ENCODE measurements at places on chromosomes 13 and 19.
A peak's percentile ranks its signal among the peaks of the same experiment; 100 is the strongest.

DNA sequence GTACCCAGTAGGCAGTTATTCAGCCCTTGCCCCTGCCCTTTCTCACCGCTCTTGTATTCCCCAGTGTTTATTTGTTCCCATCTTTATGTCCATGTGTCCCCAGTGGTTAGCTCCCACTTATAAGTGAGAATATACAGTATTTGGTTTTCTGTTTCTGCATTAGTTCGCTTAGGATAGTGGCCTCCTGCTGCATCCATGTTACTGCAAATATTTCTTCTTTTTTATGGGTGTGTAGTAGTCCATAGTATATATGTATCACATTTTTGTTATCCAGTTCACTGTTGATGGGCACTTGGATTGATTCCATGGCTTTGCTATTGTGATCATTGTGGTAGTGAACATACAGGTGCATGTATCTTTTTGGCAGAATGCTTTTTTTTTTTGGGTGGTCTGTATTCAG is 32.7 kb downstream of the URI1 start:
- no peak for DNase-seq

GRCh38 chr19:57841122-57841763 is 8.4 kb upstream of the ZNF587 start:
- DNase-seq, result no peak

GRCh38 chr13:35687336-35687735 is 210.8 kb upstream of the MAB21L1 start:
- no peak for DNase-seq

DNA sequence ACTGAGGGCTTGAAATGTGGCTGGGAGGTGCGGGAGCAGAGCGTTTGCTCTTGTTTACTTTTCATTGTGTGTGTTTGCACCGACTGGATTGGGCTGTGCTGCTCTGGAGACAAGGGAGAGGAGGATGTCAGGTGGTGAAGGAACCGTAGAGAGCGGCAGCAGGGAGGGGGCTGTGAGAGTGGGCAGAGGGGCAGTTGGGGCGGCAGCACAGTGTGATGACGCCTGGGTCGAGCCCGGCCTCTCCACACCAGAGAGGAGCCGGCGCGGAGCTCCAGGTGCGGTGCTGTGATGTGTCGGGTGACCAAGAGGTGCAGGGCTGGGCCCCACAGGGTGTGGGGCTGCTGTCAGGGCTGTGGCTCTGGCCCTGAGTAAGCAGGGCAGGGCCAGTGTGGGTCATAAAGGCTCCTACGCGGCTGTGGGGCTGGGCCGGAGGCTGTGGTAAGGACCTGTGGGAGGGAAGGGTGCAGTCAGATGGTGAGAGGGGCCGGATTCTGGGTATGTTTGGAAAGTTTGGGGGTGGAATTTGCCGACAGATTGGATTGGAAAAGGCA is 10.5 kb downstream of the NAXD start:
- DNase-seq, result no peak

DNA sequence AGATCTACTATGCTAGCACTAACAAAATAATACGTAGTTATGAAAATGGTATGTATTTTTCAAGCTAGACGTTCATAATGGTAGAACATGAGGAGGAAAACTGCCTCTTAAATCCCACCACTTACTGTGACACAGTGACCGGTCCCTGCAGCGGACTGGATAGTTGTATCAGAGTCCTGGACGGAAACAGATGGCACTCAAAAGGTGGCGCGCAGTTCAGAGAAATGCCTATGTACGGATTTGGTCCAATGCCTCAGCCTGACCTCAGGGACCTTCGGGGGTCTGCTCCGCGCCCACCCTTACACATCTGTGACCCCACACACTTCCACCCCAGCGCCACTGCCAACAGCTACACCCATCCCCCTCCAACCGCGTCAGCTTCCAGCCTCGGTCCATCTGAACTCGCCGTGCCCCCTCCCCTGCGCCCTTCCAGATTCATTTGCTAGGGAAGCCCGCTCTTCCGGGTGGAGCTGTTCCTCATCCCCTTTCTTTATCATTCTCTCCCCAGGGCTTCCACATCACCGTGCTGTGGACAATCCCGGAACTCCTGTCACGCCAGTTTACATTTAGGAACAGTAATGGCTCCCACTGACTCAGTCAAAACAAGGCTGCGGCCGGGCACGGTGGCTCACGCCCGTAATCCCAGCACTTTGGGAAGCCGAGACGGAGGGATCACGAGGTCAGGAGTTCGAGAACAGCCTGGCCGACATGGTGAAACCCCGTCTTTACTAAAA is 792 bp upstream of the LENG8 start:
- DNase-seq, result peak; percentile 27

DNA sequence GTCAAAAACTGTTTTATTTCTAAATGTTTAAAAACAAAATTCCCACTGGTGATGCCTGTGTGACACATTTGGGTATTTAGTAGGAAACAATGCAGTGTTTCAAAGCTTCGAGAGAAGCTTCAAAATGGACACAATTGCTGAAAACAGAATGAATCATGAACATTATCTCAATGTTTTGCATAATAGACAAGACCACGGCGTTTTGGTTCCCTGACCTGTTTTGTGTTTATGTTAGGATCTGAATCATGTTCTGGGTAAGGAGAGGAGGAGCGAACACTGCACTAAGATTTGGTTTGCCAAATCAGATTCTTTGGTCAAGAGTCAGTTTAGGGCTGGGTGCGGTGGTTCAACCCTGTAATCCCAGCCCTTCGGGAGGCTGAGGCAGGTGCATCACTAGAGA is 42.2 kb downstream of the IFT88 start:
- DNase-seq, result no peak

DNA sequence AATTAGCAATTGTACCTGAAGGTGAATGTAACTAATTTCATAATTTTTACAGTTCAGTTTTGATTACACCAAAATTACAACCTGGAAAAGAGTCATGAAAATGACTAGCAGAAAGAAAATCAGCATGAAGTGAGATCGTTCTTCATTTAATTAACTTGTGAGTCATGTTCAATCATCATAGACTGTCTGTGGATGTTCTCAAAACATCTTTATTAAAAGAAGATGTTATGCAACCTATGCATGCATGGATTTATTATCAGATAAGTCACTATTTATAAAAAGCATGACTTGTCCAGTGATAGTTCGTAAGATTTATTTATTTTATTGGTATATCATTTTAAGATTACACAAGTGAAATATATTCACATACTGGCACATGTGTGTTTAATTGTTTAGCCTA is 245.9 kb downstream of the ITGBL1 start:
- DNase-seq, result no peak

DNA sequence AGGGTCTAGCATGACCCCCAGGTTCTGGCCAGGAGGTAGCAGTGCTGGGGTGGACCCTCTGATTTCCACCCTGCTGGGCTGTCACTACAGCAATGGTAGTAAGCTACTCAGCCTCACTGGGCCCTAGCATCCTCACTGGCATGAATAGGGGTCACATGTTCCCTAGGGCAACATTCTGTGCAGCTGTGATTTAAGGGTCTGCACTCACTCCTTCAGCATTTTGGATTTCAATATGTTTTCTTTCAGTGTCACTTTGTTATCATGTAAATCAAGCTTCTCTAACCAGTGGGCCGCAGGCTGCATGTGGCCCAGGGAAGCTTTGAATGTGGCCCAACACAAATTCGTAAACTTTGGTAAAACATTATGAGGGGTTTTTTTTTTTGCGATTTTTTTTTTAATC is 57.8 kb downstream of the SPATA13 start:
- DNase-seq, result no peak

DNA sequence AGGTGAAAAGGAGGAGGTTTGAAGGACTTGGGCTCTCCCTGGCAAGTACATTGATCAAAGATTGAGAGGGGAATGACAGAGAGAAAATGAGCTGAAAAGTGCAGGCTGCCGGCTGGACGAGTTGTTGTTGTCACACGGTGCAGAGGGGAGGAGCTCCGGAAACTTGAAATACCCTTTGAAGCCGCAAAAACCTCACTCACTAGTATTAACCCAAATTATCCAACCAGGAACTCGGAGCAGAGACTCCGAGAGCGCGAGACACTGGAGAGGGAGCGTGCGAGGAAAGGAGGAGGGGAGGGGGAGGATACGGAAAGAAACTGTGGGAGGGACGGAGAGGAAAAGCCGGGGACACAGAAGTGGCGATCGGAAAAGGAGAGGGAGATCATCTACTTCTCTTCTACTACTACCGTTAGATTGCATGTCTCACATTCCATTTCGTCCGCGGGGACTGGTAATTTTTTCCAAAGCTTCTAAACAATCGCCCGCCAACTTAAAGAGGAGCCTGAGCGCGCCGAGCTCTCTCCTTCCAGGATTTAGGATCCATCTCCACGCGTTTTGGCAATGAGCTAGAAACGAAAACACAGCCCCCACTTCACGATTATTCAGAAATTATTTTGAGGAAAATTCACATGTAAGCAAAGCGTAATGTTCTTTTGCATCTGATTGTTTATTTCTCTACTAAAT is at the start of gene DACH1:
Gene DACH1, minus strand, starts transcription at position 74 of the 684 bp plus-strand sequence.
- peak; percentile 83 for DNase-seq

DNA sequence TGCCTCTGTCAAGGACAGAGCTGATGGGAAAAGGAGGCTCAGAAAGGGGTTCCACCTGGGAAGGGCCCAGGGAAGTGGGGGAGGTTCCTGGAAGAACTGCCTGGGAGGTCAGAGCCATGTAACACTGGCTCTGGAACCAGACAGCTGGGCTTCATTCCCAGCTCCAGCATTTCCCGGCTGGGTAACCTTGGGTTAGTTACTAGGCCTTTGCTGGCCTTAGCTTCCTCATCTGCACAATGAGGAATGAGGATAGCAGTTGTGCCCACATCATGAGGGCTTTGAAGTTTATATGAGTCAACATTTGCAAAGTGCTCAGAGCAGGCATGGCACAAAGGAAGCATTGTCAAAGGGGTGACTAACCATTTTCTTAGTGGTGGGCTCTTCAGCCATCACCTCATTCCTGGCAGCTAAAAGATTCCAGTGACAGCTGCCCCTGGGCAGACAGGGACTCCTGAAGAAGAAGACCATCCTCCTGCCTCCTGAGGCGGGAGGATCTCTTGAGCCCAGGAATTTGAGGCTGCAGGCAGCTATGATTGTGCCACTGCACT is 1.7 kb upstream of the DNAJB1 start:
- no peak for DNase-seq

DNA sequence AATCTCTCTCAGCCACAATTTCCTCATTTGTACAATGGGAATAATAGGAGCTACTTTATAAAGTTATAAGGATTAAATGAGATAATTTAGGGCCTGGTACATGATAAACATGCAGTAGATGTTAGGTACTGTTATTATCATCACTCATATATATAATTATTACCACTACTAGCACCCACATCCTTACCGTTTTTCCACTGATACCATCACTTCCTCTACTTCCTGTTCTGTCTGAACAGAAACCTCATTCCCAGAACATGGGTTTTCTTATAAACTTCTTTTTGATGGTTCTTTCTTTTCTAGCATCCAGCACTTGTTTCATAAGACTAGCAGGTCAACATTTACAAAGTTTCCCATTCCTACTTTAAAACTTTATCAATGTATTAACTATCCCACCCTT is 6.3 kb downstream of the CDADC1 start:
- DNase-seq, result no peak

DNA sequence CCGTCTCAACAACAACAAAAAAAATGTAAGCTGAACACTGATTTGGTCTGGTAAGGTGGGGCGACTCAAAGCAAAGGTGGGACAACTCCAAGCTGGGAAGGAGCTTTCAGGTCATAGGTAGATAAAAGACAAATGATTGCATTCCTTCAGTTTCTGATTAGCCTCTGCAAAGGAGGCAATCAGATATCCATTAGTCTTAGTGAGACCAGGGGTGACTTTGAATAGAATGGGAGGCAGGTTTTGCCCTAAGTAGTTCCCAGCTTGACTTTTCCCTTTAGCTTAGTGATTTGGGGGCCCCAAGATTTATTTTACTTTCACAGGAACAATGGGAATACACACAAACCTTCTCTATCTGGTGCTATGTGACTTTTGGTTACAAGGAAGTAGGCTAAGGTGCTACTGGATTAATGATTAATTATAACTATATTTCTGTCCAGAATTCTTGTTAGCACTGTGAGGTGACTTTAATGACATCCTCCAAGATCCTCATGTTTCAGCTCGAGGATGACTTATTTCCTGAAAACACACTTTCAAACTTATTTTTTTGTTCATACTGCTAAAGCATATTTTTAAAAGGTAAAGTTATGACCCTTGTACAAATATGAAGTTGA is 10.6 kb upstream of the MTRF1 start:
- no peak for DNase-seq

DNA sequence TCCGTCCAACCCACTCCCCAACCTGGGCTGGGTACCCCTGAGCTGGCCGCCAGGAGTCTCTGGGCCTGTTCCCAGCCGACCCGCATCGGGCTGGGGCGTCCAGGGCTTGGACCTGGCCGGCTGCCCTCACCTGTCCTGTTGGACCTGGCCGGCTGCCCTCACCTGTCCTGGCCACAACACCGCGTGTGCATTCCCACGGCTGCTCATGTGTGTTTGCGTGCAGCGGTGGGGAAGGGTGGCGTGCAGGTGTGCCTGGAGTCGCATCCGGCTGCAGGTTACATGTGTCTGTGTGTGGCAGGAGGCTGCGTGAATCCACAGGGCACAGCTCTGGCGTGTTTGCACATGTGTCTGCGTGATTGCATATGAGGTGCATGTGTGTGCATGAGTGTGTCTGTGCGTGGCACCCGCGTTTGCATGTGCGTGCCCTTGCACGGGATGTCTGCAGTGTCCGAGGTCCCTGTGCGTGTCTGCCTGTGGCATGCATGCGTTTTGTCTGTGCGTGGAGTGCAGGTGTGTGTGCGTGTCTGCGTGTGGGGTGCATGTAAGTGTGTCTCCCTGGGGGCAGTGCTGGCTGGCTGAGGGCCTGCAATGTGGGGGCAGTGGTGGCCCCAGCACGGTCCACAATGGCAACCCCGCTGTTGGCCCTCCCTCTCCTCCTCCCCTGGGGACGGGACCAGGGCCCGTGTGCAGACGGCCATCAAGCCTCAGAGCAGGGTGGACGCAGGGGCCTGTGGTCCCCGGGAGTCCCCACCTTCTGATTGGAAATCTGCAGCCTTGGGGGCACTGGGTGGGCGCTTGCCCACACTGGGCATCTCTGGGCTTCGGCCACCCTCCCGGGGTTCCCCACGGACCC is 3.4 kb downstream of the EFNA2 start:
- DNase-seq, result no peak

Measured in NCI-H1694 treated with DMSO at 0.1 percent for 48 hours (cell line).